ENCODE measurements at places on chromosomes 6 and 20.

DNA sequence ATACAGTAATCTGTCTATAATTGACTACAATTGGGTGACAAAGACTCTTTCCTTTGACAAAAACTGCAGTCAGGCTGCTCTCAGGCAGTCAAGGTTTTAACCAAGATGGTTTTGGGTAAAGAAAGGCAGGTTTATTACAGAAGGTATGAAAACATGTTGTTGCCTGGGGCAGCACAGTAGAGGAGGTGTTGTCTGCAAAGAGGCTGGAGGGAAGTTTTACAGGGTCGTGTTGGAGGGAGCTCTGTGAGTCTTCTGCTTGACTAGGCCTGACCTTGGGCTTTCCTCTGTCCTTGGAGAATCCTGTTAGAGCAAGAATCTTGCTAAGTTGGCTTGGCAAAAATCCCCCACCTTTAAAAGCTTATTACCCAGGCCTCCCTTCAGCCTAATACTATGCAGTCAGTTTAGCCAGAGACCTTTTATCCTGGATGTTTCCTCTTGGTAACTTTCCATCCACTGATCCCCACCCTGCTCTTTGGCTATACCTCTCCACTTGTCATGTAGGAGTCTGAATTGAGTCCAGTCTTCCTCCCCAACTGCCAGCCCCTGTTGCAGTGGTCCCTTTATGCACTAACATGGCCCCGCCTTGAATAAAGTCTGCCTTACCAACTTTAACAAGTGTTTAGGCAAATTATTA lies 143.0 kb upstream of the SLC22A16 start:
- no peak for DNase-seq

- no peak for DNase-seq
Observed at GRCh38 chr6:119985952-119986736, 636.6 kb upstream of the MAN1A1 start.

DNA sequence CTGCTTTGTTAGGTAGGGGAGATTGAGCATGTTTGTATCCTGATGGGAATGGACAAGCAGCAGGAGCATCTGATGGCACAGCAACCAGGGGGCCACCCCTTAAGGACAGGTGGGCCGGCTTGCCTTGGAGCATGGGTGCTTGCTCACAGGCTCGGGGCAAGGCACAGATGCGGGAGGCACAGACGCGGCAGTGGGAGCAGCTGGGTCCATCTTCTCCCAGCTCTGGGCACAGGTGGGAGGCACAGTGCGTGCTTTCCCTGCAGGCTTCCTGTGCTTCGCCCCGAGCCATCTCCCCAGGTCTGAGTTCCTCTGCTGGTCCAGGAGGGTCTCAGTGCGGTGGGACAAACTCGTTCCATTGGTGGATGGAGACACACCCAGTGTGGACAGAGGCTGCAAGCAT lies 73.6 kb upstream of the BHLHE23 start:
- DNase-seq, result no peak

GRCh38 chr20:37680420-37680819 lies 13.4 kb upstream of the CTNNBL1 start:
- DNase-seq, result no peak

DNA sequence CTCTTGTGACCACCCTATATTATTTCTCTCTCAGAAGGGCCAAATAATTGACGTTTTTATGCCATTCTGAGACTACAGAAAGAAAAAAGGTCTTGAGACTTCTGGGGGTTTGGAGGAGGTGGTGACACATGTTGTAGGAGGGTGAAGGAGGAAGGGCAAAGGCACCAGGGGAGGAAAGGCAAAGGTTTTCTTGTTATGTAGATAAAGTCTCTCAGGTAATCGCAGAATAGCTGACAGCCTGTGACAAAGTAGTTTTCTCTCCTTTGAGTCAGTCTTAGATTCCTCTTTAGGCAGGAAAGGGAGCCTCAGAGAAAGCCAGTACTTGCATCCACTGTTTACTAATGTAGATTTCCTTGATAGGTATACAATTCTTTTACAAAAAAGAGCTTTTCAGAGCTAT lies 23.6 kb downstream of the OR2B2 start:
- DNase-seq, result no peak

- no peak for DNase-seq
Observed at GRCh38 chr6:22764496-22764895, 195.1 kb downstream of the HDGFL1 start.

DNA sequence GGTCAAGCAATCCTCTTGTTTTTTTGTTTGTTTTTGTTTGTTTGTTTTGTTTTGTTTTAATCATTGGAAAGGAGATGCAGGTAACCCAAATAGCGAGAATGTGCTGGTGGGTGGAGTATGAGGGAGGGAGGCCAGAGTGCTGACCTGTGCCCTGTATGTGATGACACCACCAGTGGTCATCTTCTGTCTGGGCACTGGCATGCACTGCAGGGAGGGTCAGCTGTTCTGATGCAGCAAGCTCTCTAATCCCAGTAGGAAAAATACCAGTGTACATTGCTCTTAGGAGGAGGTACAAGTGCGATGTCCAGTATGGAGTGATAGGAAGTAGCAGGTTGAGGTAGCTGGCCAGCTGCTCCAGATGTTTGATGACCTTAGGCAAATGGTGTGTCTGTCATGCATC lies 2.9 kb upstream of the CST1 start:
- no peak for DNase-seq

- DNase-seq, result no peak
Observed at GRCh38 chr6:31579119-31579505, 3.1 kb downstream of the LTB start.

All from fibroblast of upper back skin (primary cell).